Lower lobe of right lung (tissue), 2 donors: ENCODE measurements at places on chromosomes 6 and 20. TPM values are rescaled to one million over a fixed set of nuclear protein-coding genes. Genes with fewer than 3 reads are reported as not detected.

DNA sequence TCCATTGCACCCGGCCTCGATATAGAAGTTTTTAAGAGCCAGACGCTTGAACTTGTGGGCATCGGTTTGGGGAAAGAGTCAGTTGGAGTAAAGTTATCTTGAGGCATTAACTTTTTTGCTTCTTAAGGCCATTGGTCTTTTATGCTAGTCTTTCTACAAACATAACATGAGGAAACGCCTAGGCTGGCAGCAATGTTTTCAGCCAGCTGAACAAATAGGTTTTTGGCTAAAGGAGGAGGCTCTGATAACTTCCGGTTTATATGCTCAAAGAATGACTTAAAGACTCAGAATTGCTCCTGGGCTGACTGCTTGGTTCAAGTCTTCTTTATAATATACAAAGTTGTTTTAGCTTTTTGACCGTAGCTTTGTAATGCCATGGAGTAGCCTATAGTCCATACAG lies 46.2 kb downstream of the HLA-C start:
- DNase-seq = no peak

DNA sequence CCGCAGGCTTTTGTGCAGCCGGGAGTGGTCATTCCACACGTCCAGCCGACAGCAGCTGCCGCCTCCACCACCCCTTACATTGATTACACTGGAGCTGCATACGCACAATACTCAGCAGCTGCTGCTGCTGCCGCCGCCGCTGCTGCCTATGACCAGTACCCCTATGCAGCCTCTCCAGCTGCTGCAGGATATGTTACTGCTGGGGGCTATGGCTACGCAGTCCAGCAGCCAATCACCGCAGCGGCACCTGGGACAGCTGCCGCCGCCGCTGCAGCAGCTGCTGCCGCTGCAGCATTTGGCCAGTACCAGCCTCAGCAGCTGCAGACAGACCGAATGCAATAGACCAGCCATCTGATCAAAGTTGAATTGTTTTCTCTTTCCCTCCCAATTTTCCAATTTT lies 10.6 kb downstream of the RBM24 start:
- no peak for DNase-seq

GRCh38 chr6:75209184-75209723 lies 3.4 kb upstream of the COL12A1 start:
- no peak for DNase-seq

GRCh38 chr20:16580620-16581019 lies 7.4 kb upstream of the KIF16B start:
- DNase-seq = no peak

GRCh38 chr6:54891536-54891935 lies 45.0 kb downstream of the FAM83B start:
- no peak for DNase-seq

DNA sequence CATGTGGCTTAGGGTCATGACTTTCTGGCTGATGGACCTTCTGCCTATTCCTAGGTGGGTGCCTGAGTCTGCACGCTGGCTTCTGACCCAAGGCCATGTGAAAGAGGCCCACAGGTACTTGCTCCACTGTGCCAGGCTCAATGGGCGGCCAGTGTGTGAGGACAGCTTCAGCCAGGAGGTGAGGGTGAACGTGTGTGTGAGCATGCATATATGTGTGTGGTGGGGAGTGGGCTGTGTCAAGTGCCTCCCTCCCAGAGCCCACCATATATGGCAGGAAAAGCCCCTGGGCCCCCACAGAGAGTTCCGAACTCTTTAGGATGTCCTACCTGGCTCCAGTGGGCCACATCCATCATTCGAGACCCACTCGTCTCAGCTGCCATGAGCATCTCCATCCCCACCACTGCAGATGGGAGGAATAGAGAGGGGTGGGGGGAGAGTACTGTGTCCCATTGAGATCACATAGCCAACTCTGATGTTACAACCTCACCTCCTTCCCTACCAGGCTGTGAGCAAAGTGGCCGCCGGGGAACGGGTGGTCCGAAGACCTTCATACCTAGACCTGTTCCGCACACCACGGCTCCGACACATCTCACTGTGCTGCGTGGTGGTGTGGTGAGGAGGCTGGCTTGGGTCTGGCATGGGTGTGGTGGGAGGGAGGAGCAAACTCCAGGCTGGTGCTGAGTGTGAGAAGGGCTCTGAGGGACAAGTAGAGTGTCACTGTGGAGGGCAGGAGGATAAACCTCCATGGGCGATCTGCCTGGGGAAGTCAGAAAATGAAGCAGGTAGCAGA lies 3.2 kb downstream of the SLC22A7 start:
- no peak for DNase-seq

GRCh38 chr6:69487688-69488087 lies 309.1 kb downstream of the LMBRD1 start:
- no peak for DNase-seq

GRCh38 chr6:70557998-70558397 lies 8.7 kb upstream of the SDHAF4 start:
- no peak for DNase-seq

DNA sequence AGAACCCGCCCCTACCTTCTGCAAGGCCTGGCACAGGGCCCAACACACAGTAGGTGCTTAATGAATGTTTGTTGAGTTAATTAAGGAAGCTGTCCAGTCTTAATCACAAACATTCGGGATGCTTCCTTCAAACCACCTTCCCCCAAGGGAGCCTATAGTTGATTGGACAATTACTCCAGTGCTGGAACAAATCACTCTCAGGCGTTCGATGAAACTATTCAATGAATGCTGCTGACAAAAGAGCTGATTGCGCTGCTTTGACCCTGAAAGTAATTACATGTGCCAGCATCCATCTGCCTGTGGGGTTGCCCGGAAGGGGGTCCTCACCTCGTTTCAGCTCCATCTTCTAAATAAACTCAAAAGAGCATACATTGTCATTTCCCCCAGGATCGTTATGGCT lies 112.0 kb upstream of the SRSF6 start:
- no peak for DNase-seq

DNA sequence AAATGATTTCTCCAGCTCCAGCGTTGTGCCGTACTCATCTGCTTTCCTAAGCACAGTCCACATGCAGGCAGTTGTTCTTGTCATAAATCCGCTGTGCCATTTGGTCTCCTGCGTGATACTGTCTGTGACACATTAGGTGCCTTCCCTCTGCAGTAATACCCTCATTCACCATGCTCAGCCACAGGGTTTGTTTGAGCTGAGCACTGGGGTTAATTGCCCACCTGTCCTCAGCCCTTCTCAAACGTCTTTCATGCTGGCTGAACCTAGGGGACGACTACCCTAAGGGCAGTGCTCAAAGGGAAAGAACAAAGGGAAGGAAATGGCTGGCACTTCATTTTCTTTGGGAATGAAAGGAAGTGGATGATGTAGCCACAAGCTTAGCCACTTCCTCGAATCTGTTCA lies 64.2 kb upstream of the MYLIP start:
- no peak for DNase-seq

GRCh38 chr20:61437280-61438206 lies 185.5 kb downstream of the CDH4 start:
- DNase-seq = no peak

DNA sequence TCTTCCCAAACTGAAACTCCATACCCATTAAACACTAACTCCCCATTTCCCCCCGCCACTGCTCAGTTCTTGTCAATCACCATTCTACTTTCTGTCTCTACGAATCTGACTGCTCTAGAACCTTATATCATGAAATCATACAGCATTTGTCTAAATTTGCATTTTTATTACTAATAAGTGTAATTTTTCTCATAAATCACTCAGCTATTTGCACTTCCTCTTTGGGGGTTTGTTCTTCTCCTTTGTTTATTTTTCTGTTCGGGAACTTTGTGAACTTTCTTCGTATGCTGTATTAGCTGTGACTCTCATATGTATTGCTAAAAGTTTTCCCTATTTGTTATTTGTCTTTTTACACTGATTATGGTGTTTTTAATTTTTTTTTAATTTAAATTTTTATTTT lies 152.2 kb downstream of the SLC16A10 start:
- DNase-seq = no peak

Gene TDRD6
- total RNA-seq = 0.47 TPM

Gene ZC2HC1B
- not detected for total RNA-seq
